ENCODE measurements at places on chromosomes 6 and 20.

DNA sequence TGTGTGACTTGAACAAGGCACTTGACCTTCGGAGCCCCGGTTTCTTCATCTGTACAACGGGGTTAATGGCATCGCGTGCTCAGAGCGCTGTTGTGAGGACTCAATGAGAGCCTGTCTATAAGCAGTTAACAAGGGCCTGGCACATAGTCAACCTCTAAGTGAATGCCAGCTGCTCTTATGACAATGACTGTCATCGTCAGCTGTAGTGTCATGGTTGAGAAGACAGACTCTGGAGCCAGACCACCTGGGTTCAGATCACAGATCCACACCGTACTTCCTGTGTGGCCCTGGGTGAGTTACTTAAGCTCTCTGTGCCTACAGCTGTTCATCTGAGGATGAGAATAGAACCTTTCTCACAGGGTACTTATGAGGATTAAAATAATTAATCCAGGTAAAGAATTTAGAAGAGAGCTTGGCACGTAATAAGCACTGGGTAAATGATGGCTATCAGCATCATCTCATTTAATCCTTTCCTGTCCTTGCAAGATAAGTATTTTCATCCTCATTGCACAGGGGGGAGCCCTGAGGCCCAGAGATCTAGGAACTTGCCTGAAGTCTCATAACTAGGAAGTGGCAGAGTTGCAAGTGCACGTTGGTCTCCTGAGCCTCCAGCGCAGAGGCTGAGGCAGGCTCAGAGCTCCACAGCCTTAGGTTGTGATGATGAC lies 105.3 kb downstream of the EYA2 start:
- DNase-seq: no peak

DNA sequence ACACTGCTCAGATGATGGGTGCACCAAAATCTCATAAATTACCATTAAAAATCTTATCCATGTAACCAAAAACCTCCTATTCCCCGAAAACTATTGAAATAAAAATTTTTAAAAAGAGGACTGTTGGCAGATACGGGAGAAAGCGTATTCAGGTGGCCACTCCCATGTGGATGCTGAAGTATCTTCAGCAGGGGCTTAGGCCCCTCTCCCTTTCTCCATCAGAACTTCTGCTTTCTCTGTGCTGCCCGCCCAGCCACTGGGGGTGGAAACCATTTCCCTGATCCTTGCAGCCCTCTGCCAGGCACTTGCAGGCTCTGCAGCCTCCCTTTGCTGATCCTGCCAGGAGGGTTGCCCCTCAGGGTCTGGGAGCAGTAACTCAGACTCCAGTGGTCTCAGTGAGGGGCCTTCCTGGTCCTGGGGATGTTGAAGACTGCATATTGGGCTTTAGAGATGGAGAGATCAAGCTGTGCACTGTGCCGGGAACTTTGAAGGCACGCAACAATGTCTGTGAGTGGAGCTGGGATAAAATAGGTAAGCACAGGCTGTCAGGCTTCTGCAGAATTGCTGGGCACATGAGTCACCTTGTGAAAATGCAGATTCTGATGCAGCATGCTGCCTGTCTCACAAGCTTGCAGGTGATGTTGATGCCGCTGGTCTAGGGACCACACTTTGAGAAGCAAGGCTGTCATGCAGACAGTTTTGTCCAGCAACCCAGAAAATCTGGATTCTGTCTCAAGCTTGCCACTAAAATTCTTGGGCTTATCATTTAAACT lies 59.6 kb downstream of the SLC24A3 start:
- no peak for DNase-seq

DNA sequence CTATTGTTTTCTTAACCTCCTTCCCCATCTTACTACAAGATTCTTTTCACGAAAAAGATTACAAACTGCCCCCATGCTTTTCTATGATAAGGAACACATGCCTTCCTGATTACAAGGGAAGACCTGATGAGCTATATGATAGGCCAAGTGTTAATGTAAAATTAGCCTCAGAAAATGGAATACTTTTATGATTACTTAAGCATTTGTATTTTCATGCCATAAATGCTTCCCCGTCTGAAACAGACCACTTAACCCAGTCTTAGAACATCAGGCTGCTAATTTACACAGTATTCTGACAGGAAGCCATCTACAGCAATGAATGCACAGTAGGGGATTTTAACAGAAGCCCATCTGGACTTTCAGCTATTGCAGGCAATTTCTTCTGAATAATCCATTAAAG lies 274.9 kb downstream of the HAO1 start:
- no peak for DNase-seq

GRCh38 chr6:72535124-72535523 lies 86.7 kb upstream of the KCNQ5 start:
- DNase-seq: no peak

DNA sequence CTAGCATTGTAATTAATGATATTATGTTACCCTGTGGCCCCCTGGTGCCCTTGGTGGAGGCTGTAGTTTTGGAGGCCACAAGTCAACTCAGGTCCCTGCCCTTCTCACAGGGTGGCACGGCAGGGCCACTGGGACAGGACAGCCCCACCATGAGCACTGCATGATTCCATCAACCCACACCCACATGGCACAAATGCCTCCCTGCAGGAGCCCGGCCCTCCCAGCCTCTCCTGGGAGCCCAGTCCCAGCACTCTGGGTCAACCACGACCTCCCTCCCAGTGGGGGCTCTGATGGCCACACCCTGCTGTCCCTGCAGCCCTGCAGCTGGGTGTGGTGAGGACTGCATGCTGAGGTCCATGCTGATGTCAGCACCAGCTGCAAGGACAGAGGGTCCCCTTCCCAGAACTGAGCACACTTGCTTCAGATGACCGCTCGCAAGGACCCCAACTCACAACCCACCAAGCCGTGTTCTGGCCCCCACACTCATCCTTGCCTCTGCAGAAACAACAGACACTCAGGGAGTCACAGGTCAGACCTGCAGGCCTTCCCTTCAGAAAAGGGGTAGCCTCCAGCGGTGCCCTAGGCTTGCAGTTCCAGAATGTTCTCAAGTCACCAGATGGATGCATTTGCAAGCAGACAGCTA lies 15.7 kb upstream of the CST7 start:
- DNase-seq: no peak
